ENCODE measurements at places on chromosomes 7 and 10.

DNA sequence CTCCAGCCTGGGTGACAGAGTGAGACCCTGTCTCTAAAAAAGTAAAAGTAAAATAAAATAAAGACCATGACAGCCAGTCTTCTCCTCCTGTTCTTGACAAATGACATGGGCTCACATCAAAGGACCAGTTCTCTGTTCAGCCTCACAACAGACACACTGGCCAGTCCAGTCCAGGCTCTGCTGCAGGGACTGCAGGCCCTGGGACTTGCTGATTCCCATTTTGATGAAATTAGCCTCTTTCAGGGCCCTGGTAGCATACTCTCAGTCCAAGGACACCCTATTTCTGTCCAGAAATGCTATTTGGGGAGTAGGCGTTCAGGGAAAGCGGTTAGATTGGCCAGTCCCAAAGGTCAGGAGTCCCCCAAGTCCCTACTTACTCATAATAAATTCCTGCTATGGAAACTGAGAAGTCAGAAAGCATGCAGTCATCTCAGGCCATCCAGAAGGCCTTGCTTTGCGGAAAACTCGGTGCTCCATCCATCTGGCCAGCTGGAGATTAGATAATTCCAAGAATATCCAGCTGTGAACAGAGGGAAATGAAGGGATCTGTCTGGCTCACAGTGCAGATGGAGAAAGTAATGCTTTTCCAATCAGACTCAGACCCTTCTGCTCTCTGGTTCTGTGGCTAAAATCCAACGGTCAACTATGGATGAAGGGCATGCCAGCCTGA is 74.4 kb downstream of the RAB11FIP2 start:
- no peak for DNase-seq

DNA sequence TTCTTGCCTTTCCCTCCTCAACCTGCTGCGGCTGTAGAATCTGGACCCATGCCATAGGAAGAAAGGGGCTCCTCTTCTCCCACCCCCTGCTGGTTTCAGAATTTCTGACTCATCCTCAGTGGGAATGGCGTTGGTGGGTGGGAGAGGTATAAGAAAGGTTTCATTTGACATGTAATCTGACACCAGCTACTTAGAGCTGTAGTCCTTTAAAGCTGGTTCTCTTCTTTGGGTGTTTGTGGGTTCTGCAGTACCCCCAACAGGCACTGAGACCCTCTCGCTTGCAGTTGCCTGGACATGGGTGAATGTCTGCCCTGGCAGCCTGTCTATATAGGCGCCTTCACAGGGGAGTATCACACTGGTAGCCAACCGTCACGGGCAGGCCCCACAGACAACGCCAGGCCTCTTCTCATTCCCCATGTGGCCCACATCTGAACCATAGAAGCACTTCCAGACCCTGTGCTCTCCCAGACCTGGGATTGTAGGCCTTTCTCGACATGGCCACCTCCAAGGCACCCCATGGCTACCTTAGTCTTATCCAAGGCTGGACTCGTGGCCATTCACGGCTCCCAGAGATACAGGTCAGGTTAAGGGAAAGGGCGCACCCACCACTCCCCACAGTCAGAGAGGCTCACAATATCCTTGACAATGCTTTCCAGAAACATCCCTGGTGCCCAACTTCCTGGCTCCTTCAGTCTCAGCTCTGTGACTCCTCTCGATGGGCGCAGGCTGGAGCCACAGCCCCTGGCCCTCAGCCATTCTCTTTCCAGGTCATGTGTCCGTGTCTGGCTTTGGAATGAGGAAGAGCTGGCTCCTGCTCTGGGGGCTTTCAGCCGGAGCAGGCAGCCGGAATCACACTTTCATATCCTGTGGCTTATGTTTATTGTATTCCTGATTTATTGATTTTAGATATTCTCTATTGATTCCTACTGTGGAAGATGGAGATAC is 17.5 kb downstream of the ZNF862 start:
- DNase-seq = no peak

DNA sequence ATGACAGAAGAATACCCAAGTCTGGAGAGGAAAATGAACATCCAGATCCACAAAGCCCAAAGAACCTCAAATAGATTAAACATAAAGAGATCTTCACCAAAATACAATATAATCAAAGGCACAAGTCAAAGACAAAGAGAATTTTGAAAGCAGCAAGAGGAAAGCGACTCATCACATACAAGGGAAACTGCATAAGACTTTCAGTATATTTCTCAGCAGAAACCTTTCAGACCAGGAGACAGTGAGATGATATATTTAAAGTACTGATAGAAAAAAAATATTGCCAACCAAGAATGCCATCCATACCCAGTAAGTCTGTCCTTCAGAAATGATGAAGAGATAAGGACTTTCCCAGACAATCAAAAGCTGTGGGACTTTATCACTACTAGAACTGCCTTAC is 81.5 kb upstream of the GALNT17 start:
- DNase-seq = no peak

DNA sequence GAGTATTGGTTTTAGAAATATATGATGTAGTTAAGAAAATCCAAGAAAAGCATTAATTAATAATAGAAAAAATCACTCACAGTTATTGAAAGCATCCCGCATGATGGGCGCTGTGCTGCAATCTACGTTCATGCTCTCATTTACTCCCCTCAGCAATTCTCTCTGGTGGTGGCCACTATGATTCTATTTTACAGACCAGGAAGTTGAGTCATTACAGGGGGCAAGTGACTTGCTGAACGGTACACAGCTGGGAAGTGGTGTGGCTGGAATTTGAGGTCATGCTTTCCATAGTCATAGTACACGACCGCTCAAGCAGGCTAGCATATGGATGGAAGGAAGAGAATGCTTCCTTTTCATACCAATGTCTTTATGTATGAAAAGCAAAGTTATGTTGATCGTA is 117.4 kb downstream of the TES start:
- no peak for DNase-seq

DNA sequence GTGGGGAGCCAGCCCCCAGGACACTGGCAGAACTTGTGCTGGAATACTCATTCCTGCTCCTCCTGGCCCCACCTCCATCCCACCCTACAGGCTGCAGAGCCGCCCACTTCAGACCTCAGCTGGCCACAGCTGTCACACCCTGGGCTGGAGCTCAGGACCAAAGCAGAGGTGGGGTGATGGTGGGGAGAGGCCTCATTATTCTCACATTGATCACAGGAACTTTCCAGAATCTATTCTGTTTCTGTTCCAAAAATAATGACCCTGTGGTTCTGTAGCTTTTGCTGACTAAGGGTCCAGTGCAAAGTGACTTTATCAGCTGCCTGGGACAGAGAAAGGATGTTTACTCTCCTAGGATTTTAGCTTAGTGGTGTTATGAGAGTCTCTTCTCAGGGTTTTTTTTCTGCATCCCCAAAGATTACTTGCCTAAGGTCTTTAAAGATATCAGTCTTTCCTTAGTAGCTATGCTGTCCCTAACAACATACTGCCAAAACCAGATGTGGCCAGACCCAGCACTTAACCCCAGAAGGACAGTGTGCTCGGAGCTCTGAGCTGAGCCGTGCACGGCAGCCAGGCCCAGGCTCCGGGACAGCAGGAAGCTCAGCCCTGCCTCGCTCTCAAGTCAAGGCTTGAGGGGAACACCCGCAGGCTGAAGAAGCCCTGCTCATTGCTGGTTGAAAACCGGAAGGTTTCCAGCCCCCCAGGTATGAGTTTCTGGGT is 223.3 kb downstream of the MLLT10 start:
- DNase-seq = peak; percentile 41

DNA sequence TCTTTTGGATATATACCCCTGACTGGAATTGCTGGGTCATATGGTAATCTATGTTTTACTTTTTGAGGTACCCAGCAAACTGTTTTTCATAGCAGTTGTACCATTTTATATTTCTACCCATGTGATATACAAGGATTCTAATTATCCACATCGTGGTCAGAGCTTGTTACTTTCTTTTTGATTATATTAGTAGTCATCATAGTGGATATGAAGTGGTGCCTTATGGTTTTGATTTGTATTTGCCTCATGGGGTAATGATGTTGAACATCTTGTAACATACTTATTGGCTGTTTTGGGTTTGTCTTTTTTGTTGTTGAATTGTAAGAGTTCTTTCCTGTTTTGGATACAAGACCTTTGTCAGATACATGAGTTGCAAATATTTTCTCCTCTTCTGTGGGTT is 51.7 kb downstream of the MAPK8 start:
- no peak for DNase-seq

- DNase-seq = no peak
These were observed 38.5 kb upstream of the AGMO start for GRCh38 chr7:15600298-15600697.

DNA sequence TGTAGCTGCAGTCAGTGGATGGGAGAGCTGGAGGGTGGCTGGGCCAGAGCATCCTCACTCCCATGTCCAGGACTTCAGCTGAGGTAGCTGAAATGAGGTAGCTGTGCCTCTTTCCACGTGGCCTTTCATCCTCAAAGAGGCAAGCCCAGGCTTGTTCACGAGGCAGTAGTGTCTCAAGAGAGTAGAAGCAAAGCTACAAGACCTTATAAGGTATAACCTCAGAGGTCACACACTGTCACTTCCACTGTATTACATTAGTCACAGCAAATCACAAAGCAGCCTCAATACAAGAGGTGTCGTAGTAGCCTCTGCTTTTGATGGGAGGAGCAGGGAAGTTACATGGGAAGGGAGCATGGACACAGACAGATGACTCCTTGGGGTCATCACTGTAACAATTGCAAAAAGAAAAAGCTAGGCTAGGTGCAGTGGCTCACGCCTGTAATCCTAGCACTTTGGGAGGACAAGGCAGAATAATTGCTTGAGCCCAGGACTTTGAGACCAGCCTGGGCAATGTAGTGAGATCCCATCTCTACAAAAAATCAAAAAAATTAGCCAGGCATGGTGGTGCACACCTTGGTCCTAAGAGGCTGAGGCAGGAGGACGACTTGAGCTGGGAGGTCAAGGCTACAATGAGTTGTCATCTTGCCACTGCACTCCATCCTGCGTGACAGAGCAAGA is 97.5 kb downstream of the SKIDA1 start:
- no peak for DNase-seq

DNA sequence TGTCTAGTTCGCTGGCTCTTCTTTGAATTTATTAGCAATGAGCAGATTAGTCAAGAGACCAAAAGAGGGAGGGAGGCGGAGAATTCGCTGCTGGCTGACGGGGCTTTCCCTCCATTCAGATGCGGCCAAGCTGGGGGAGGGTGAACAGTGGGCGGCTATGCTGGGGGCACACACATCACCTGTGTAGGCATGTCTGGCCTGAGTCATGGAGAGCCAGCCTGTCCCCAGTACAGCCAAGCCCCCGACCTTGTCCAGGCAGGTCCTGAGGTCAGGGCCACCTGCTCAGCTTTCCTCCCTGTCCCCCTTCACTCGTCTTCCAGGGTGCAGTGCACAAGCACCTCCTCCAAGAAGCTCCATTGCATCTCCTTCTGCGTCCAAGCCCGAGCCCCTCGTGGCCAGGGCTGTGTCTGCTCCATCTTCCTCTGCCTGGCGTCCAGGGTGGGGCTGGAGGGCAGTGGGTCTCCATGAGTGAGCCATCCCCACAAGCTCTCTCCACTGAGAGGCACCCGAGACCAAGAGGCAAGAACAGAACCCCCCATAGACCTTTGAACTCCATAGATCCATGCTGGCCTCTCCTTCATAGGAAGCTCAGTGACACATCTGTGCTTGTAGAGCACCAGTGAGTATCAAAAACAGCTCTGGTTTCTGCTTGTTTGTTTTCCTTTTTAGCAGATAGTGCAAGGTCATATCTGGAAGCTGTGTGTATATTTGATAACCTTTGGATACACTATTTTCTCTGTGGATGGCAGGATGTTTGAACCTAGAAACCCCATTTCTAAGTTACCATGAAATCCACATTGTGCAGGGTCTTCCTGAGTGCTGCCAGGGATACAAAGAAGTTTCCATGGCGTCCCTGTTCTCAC is 1.9 kb upstream of the DEPP1 start:
- DNase-seq = no peak

GRCh38 chr10:129622736-129623135 is 155.7 kb downstream of the MGMT start:
- no peak for DNase-seq

GRCh38 chr7:146826329-146826728 is 709.7 kb downstream of the CNTNAP2 start:
- DNase-seq = peak; percentile 19

DNA sequence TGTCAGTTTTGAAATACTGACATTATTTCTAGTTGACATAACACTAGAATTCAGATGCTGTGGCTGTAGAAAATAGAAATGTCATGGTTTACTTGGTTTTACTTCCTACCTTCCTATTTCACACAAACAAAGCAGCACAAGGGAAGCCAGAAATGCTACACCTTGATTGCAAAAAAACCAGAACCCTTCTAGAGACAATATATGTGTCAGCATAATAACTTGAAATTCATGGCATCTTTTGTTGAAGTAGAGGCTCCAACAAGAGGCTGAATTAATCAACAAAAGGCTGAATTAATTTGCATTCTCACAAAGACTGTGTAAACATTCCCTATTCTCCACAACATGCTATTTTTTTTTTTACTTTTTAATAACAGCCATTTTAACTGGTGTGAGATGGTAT is 25.2 kb downstream of the ZNF117 start:
- DNase-seq = no peak

- DNase-seq = no peak
These were observed 59.0 kb upstream of the SORCS3 start for GRCh38 chr10:104581884-104582601.

DNA sequence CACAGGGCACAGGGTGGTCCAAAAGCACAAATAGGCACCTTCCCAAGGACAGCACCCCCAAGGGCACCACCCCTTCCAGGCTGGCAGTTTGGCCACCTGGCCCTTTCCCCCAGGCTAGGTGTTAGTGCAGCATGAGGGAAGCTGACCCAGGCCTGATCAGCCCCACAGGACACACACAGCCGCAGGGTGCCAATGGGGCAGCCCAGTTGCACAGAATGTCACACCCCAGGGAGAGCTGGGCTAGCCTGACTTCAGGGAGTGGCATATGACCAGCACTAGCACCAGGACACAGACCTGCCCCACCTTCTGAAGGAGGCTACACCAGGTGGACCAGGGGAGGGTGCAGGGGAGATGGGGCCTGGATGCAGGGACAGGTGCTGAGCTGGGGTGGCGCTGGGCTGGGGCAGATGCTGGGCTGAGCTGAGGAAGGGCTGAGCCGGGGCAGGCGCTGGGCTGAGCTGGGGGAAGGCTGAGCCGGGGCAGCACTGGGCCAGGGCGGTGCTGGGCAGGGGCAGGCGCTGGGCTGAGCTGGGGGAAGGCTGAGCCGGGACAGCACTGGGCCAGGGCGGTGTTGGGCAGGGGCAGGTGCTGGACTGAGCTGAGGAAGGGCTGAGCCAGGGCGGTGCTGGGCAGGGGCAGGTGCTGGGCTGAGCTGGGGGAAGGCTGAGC is 3.9 kb upstream of the ADAM8 start:
- no peak for DNase-seq

DNA sequence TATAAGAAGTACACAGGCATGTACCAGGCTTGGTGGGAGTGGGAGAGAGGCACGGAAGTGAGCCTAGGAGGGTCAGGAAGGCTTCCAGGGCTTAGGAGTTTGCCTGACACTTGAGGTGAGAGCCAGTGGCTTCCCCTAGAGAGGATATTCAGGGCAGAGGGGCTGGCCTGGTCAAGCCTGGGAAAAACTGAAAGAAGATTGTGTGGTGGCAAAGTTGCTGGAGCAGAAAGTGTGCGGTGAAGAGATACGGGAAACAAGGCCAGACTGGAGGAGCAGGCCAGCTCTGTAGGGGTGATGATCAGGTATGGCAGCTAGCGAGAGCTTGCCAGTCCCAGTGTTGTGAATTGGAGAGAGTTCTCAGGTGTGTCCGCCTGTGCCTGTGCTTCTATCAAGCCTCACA is 129.9 kb downstream of the CCNY start:
- no peak for DNase-seq

Measured in SK-N-SH (cell line).